ENCODE measurements at places on chromosomes 12 and 14. TPM values are rescaled to one million over a fixed set of nuclear protein-coding genes. Genes with fewer than 3 reads are reported as not detected.

The TAS2R13 gene
- polyA plus RNA-seq, result not detected

The AKAP6 gene
- polyA plus RNA-seq, result 1.6 TPM

The POC1B gene
- 12.5 TPM for polyA plus RNA-seq

The CCDC175 gene
- not detected for polyA plus RNA-seq

The ITPR2 gene
- polyA plus RNA-seq, result 1.4 TPM

The KRT85 gene
- not detected for polyA plus RNA-seq

The CIT gene
- 8.5 TPM for polyA plus RNA-seq

Measured in sigmoid colon (tissue), 7 donors.